ENCODE measurements at places on chromosomes 3 and 15.
A peak's percentile ranks its signal among the peaks of the same experiment; 100 is the strongest.

- no peak overlapping the region for H3K4me3 ChIP-seq
- no peaks in the 10 kb centered on the region for H3K27me3 ChIP-seq
- no peak overlapping the region for H3K27ac ChIP-seq
- DNase-seq = no peak
- H3K4me1 ChIP-seq = no peaks in the 10 kb centered on the region
Observed at GRCh38 chr15:77688693-77689092, 56.0 kb upstream of the LINGO1 start.

- no peaks in the 10 kb centered on the region for H3K4me1 ChIP-seq
- no peak overlapping the region for H3K27ac ChIP-seq
- H3K36me3 ChIP-seq = no peaks in the 10 kb centered on the region
- H3K27me3 ChIP-seq = no peaks in the 10 kb centered on the region
- H3K4me3 ChIP-seq = no peak overlapping the region
Observed at GRCh38 chr3:31760654-31761053, 220.4 kb downstream of the OSBPL10 start.

- H3K4me3 ChIP-seq = no peak overlapping the region
- H3K27me3 ChIP-seq = no peaks in the 10 kb centered on the region
- H3K36me3 ChIP-seq = no peaks in the 10 kb centered on the region
- H3K27ac ChIP-seq = no peak overlapping the region
Observed at GRCh38 chr15:94327356-94327936, 96.1 kb downstream of the MCTP2 start.

- no peak overlapping the region for H3K27ac ChIP-seq
- H3K4me3 ChIP-seq = no peak overlapping the region
- H3K4me1 ChIP-seq = no peaks in the 10 kb centered on the region
- DNase-seq = no peak
- H3K27me3 ChIP-seq = no peaks in the 10 kb centered on the region
Observed at GRCh38 chr3:54792584-54792983, 135.3 kb downstream of the LRTM1 start.

- no peak for DNase-seq
- no peaks in the 10 kb centered on the region for H3K4me1 ChIP-seq
- no peaks in the 10 kb centered on the region for H3K36me3 ChIP-seq
- H3K27ac ChIP-seq = no peak overlapping the region
- H3K27me3 ChIP-seq = no peaks in the 10 kb centered on the region
- no peak overlapping the region for H3K4me3 ChIP-seq
Observed at GRCh38 chr3:4340411-4341335, 37.5 kb downstream of the SETMAR start.

DNA sequence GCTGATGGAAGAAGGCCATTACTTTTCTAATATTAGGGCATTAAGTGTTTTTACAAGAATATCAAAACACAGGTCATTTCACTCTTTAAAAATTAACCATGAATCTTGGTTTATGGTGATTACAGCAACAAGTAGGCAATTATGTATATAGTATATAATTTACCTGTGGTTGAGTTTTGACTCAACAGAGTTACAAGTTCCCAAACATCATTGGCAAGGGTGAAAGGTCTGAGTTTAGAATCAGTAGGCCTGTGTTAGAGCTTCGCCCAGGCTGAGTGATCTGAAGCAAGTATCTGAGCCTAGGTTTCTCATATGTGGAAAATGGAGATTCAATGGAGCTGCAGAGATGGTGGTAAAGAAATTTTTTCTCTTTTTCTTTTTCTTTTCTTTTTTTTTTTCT is 25.1 kb upstream of the LPP start:
- no peaks in the 10 kb centered on the region for H3K4me1 ChIP-seq
- no peaks in the 10 kb centered on the region for H3K27me3 ChIP-seq
- DNase-seq = no peak

- H3K4me3 ChIP-seq = no peak overlapping the region
- no peaks in the 10 kb centered on the region for H3K27me3 ChIP-seq
- no peak overlapping the region for H3K27ac ChIP-seq
- H3K4me1 ChIP-seq = peaks cover 18% of the 10 kb centered on the region
- no peaks in the 10 kb centered on the region for H3K36me3 ChIP-seq
- DNase-seq = no peak
Observed at GRCh38 chr3:186986406-186986805, 56.1 kb downstream of the ST6GAL1 start.

DNA sequence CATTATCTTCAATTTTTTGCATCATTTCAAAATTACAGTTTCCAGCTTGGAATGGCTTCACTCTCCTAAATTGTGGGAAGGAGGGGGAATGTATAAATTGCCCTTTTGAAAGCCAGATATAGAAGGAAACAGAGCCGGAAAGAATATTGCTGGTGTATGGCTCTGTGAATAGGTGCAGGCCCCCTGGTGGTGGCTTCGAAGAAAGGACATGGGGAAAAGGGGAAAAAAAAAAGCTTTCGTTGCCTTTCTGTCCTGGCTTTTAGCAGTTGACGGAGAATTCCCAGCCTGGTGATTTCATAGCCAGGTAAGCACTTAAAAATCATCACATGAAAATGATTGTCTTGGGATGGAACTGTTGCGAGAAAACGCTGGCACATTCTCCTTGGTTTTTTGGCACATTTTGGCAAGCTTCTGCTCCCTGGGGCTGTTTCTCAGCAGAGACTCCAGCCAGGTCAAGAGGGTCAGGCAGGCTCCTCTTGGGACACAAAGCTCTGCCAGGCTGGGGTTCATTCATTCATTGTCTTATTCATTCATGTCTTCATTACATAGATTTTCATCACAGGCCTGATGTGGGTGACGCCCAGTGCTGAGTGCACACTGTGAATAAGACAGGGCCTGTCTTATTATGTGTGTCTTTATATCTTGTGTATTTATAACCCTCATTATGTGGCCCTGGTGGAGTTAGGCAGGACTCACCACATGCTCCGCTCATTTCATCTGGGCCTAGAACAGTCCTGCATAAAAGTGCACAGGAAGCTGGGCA is 300.0 kb upstream of the TPM1 start:
- no peak overlapping the region for H3K27ac ChIP-seq
- H3K4me1 ChIP-seq = no peaks in the 10 kb centered on the region
- peak; percentile 54 for DNase-seq
- no peaks in the 10 kb centered on the region for H3K27me3 ChIP-seq
- no peak overlapping the region for H3K4me3 ChIP-seq
- H3K36me3 ChIP-seq = no peaks in the 10 kb centered on the region

DNA sequence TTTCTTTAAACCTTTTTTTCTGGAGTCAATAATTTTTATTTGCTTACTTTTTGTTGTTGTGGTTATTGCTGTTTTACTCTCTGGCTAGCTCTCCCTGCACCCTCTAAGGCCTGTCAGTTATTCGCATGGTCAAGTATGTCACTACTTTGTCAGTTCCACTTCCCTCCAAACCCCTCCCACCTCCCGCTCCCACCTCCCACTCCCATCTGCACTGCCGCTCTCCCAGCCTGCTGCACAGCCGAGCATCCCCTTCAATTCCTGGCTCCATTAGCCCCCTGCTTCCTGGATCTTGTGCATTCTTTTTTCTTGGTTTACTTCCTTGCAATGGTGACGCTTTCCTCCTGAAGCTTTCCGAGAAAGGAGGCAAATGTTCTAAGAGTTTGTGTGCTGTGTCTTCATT is 218.0 kb downstream of the XXYLT1 start:
- no peak overlapping the region for H3K27ac ChIP-seq
- no peaks in the 10 kb centered on the region for H3K27me3 ChIP-seq
- DNase-seq = no peak
- H3K4me3 ChIP-seq = no peak overlapping the region

DNA sequence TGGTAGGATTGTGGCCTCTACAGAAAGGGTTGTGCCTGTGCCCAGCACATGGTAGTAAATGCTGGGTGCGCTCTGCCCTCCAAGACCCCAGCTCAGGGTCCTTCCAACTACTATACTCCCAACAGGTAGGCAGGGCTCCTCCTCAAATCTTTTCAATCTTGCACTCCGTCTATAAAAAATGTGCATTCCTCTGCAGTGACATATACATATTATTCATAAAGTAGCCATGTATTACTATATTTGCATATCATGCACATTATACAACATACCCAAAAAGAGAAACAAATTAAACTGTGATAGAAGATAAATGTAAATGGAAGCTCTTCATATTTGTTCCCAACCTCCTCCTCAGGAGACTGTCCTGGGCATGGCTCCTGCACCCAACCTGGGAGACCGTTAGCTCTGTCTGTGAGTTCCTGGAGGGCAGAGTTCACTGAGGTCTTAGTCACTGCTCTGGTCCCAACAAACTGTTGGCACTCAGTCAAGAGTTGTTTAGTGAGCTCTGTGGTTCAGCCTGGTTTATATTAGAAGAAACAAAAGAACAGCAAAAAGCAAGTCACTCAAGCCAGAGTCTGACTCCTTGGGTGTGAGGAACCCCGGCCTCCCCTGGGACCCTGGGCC is 47.7 kb upstream of the GRIP2 start:
- H3K4me3 ChIP-seq = no peak overlapping the region
- no peaks in the 10 kb centered on the region for H3K4me1 ChIP-seq
- H3K36me3 ChIP-seq = no peaks in the 10 kb centered on the region
- no peaks in the 10 kb centered on the region for H3K27me3 ChIP-seq

DNA sequence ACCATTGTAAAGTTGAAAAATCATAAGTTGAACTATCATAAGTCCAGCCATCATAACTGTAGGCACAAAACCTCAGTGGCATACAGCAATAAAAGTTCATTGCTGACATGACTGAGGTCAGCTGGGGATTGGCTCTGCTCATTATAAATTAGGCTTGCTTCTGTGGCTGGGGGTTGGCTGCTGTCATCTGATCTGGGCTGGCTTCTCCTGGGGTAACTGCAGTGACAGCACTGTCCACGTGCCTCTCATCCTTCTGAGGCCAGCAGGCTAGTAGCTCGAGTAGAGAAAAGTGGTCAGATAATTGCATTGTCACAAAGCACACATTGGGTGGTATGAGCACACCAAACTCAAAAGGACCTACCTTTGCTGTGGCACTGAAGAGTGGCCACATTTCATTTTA is 31.3 kb downstream of the CMTM7 start:
- H3K27me3 ChIP-seq = no peaks in the 10 kb centered on the region
- no peak overlapping the region for H3K4me3 ChIP-seq
- H3K27ac ChIP-seq = peak overlapping the region; percentile 94
- no peak for DNase-seq
- H3K4me1 ChIP-seq = peaks cover 82% of the 10 kb centered on the region

- no peak for DNase-seq
- no peaks in the 10 kb centered on the region for H3K4me1 ChIP-seq
- H3K27ac ChIP-seq = no peak overlapping the region
- H3K4me3 ChIP-seq = no peak overlapping the region
- no peaks in the 10 kb centered on the region for H3K36me3 ChIP-seq
Observed at GRCh38 chr3:164641071-164641470, 437.2 kb downstream of the SI start.

- no peaks in the 10 kb centered on the region for H3K36me3 ChIP-seq
- no peaks in the 10 kb centered on the region for H3K27me3 ChIP-seq
- no peak for DNase-seq
- no peak overlapping the region for H3K4me3 ChIP-seq
Observed at GRCh38 chr3:119642746-119643473, 17.5 kb downstream of the POPDC2 start.

GRCh38 chr15:31510057-31510456 is 183.4 kb downstream of the KLF13 start:
- no peak for DNase-seq
- H3K36me3 ChIP-seq = no peaks in the 10 kb centered on the region
- H3K27ac ChIP-seq = no peak overlapping the region
- H3K4me3 ChIP-seq = no peak overlapping the region

DNA sequence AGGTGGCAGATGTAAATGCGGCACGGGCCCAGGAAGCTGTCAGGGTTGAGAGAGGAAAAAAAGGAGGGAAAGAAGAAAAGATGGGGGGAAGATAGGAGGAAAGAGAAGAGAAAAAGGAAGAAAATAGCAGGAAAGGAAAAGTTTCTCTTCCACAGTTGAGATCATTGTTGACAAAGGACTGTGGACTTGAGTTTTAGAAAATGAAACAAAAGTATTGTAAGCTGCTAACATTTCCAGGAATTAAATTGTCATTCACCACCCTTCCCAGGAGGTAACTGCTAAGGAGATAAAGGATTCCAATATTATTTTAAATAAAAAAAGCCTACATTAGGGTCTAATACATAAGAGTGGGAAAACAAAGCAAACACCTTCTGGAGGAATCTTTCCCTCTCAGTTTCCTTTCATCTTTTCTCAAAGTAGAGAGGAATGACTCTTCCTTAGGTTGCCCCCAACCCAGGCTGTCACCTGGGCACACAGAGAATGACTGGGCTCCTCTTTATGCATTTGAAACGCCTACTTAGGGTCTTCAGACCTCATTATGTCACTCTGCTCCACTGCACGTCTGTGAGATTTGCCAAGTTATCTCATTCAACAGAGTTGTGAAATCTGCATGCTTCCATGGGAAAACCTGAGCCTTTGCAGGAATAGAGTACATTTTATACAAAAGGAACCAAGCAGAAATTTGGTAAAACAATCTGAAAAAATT is 194.0 kb downstream of the TNIK start:
- no peak overlapping the region for H3K4me3 ChIP-seq
- no peak overlapping the region for H3K27ac ChIP-seq
- no peaks in the 10 kb centered on the region for H3K36me3 ChIP-seq
- DNase-seq = no peak
- H3K4me1 ChIP-seq = peaks cover 10% of the 10 kb centered on the region

- no peak overlapping the region for H3K4me3 ChIP-seq
- H3K27ac ChIP-seq = no peak overlapping the region
- H3K36me3 ChIP-seq = no peaks in the 10 kb centered on the region
- H3K27me3 ChIP-seq = no peaks in the 10 kb centered on the region
- DNase-seq = no peak
Observed at GRCh38 chr3:196707566-196707965, 4.5 kb downstream of the CEP19 start.

DNA sequence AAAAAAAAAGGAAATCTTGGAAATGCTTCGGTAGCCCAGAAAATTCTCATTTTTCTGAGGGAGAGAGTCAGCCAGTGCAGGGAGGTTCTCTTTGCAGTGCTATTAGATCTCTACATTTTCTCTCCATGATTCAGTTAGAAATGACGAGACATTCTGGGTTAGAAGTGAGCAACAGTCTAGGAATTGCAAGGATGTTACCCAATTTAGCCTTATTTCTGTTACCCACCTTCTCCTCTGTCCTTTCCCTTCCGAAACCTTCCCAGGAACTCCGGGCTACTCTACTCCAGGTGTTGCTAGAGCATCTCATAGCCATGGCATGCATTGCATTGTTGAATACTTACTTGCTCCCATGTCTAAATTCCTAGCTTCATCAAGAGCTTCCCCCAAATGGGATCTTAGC is 106.8 kb downstream of the EDEM1 start:
- no peak overlapping the region for H3K27ac ChIP-seq
- no peak for DNase-seq
- H3K4me3 ChIP-seq = no peak overlapping the region
- H3K27me3 ChIP-seq = no peaks in the 10 kb centered on the region
- H3K36me3 ChIP-seq = no peaks in the 10 kb centered on the region
